H1 (cell line): ENCODE measurements at places on chromosomes 2 and 18. TPM values are rescaled to one million over a fixed set of nuclear protein-coding genes. Genes with fewer than 3 reads are reported as not detected.

Gene GPD2
- total RNA-seq, result 43.1 and 43.6 TPM in 2 replicates

GRCh38 chr2:58515827-58516573 lies 274.9 kb upstream of the FANCL start:
- H3K27ac ChIP-seq, result no peak overlapping the region
- H3K4me1 ChIP-seq, result peaks cover 6% of the 10 kb centered on the region; the same call in 1 of the 2 replicates

DNA sequence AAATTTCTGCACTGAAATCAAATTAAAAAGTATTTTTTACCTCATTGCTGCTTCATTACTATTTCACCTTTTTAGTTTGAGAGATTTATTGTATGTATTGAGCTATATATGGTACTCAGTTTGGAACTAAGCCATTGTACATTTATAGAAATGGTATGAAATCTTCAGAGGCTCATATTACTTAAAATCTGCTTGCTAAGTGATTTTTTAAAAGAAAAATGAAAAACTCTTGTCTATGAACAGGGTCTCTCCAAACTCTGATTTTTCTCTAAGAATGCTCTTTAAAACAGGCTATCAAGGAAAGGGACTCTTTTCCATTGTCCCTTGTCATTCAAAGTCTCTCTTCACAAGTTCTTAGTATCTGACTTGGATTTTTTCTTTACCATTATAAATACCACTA lies 31.8 kb downstream of the C1D start:
- H3K27ac ChIP-seq, result no peak overlapping the region

GRCh38 chr2:29755829-29756228 lies 165.6 kb downstream of the ALK start:
- H3K36me3 ChIP-seq, result no peaks in the 10 kb centered on the region
- no peaks in the 10 kb centered on the region; the same call in 1 of the 2 replicates for H3K27me3 ChIP-seq
- H3K27ac ChIP-seq, result no peak overlapping the region
- H3K4me1 ChIP-seq, result no peaks in the 10 kb centered on the region
- no peak overlapping the region for H3K4me3 ChIP-seq
- no peak for DNase-seq

GRCh38 chr18:67510831-67511230 lies 5.7 kb downstream of the DSEL start:
- no peak for DNase-seq
- no peak overlapping the region for H3K27ac ChIP-seq
- no peaks in the 10 kb centered on the region; the same call in 1 of the 2 replicates for H3K4me1 ChIP-seq
- H3K4me3 ChIP-seq, result no peak overlapping the region

DNA sequence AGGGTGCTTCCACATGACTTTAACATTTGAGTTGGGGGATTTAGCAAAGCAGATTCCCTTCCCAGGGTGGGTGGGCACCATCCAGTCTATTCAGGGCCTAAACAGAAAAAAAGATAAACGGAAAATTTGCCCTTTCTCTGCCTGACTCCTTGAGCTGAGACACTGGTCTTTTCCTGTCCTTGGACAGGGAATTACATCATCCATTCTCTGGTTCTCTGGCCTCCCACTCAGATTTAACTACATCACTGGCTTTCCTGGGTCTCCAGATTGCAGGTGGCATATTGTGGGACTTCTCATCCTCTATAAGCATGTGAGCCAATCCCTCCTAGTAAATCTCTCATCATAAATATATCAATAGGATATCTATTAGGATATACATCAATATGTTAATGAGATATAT lies 25.8 kb downstream of the CAPN13 start:
- no peak overlapping the region for H3K4me3 ChIP-seq
- DNase-seq, result peak; percentile 1
- H3K36me3 ChIP-seq, result no peaks in the 10 kb centered on the region
- H3K27me3 ChIP-seq, result no peaks in the 10 kb centered on the region
- no peaks in the 10 kb centered on the region for H3K4me1 ChIP-seq

Gene FSHR
- not detected in 2 replicates for total RNA-seq

GRCh38 chr2:213202011-213202410 lies 50.6 kb upstream of the IKZF2 start:
- peaks cover 4% of the 10 kb centered on the region; the same call in 1 of the 2 replicates for H3K4me1 ChIP-seq
- DNase-seq, result no peak
- H3K36me3 ChIP-seq, result no peaks in the 10 kb centered on the region; the same call in 1 of the 2 replicates
- no peak overlapping the region for H3K4me3 ChIP-seq
- no peak overlapping the region for H3K27ac ChIP-seq

- no peaks in the 10 kb centered on the region for H3K27me3 ChIP-seq
- 0 out of 2 replicates have a peak, but pooled peaks cover 2% of the 10 kb centered on the region for H3K4me1 ChIP-seq
- DNase-seq, result peak; percentile 31
- peaks cover 4% of the 10 kb centered on the region; the same call in 1 of the 2 replicates for H3K36me3 ChIP-seq
- no peak overlapping the region for H3K4me3 ChIP-seq
- no peak overlapping the region for H3K27ac ChIP-seq
Observed at GRCh38 chr18:76416911-76417310, 78.1 kb downstream of the ZNF516 start.

Gene VAMP8
- 34.4 and 38.1 TPM in 2 replicates for total RNA-seq

Gene SUMO1
- 232 and 238 TPM in 2 replicates for total RNA-seq

GRCh38 chr2:171979103-171979502 lies 20.6 kb upstream of the METAP1D start:
- no peaks in the 10 kb centered on the region for H3K4me1 ChIP-seq
- no peak for DNase-seq
- H3K27ac ChIP-seq, result no peak overlapping the region
- no peak overlapping the region for H3K4me3 ChIP-seq
